SJSA1 (cell line): ENCODE measurements at places on chromosomes 6 and 20. TPM values are rescaled to one million over a fixed set of nuclear protein-coding genes. Genes with fewer than 3 reads are reported as not detected.
A peak's percentile ranks its signal among the peaks of the same experiment; 100 is the strongest.

DNA sequence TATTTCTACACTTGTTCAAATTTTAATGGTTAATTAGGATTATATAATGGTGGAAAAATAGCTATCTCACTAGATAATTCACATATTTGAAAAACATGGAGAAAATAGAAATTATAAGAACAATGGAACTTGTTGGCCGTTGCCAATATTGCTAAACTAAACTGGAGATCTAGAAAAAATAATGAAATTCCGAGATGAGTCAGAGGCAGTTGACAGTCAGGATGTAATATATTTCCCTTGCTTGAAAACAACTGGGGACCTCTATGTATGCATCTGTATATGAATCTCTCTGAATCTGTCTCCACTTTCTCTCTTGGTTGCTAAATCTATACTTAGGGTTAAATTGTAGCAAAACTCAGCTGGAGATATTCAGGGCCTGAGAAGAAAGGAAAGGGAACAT is 1108.2 kb upstream of the GJE1 start:
- DNase-seq: no peak

DNA sequence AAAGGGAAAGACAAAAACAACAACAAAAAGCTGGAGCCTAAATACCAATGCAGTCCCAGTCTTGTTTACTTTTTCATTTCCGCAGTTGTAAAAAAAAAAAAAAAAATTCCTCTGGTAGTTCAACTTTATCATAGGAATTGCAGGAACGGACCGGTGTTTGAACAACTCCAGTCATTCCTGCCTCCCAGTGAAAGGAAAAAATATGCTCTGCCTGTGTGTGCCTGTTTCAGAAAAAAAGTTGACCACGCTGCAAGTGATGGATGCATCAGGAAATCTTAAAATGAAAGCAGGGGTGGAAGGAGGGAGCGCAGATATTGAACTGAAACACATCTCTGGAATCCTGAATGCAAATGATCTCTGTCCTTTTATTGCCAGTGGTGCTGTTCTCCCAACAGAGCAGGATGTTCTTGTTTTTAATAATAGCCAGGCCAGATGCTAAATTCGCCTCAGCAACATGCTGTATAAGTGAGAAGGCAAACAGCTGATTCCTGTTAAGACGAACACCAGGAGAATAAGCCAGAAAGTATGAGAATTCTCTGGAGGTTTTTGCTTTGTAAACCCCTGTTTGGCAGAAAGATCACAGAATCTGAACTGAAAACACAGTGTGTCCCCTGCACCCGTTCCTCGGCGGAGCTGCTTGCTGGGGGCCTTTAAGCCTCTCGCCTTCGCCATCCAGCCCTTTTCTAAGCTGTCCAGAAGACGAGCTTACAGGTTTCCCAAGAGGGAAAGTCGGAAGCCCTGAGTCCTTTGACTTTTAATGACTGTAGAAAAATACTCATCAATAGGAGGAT is 178.4 kb upstream of the SUPT3H start:
- peak; percentile 77 for DNase-seq

GRCh38 chr20:15031546-15032351 is 694.3 kb upstream of the FLRT3 start:
- no peak for DNase-seq

The ENPP1 gene
- total RNA-seq: 21.5 and 24.5 TPM in 2 replicates

The MATN4 gene
- total RNA-seq: 0.50 TPM in 1 of 2 replicates, not detected in the other

The PIM1 gene
- total RNA-seq: 41.4 and 49.8 TPM in 2 replicates

DNA sequence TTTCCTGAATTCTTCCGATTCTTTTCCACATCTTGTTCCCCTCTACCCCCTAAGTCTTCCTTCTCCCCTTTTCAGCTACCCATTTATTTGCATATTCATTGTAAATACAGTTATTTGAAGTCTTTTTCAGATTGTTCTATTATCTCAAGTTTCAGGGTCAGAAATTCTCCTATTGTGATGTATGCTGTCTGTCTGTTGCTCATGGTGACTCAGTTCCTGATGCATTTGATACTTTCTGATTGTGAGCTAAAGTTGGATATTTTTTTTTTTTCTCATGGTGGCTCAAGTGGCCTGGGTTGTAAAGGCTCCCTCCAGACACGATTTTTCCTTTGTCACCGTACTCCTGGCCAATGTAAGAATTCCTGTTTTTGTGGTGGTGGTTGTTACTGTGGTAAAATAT is 4.9 kb upstream of the PI16 start:
- DNase-seq: no peak

The LAMA4 gene
- 0.53 and 1.8 TPM in 2 replicates for total RNA-seq

The RIPPLY2 gene
- not detected in 2 replicates for total RNA-seq

The TSPYL4 gene
- total RNA-seq: 16.7 and 23.1 TPM in 2 replicates

The LAMP5 gene
- not detected in 2 replicates for total RNA-seq
